ENCODE measurements at places on chromosomes 3 and 15.

DNA sequence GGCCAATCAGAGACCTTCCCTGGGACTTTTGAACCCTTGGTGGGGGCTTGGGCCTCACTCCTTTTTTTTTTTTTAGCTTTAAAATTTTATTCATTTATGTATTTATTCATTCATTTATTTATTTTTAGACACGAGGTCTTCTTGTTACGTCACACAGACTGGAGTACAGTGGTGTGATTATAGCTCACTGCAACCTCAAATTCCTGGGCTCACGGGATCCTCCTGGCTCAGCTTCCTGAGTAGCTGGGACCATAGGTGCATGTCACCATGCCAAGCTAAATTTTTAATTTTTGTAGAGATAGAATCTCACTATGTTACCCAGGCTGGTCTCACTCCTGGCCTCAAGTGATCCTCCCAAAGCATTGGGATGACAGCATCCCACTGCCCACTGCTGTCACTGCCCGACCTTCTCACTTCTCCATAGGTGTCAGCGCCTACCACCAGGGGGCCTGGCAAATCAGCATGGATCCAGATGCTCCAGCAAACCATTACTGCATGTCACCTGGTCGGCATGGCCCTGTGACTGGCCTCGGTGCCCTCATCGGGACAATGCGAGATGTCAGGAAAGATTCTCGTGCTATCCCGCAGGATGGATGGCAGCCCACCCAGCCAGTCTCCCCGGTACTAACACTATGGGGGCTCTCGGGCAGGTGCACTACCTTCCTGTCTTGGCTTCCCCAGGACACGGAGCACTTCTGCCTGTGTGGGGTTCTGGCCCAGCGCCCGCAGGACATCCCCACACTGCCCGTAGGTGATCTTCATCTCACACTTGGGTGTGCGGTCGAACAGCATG, 3.0 kb downstream of the MYL3 start:
- no peak for DNase-seq

DNA sequence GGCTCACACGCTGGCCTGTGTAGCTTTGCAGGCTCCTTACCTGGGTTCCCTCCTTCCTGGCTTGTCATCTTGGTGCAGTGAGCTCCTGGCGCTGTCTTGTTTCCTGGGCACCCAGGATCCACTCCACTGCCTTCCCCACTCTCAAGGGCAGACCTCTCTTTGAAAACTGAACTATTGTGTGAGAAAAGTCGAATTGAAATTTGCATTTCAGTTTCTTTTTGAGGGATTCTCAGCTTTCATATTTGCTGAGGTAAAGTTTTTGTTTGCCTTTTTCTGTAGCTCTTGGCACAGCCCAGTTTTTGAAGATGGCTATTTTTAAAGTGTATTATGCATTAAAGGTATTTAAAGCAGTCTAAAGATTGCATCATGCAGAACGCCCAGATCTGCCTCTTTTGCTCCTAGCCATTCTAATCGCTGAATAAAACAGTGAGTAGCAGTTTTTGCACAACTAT, 70.1 kb downstream of the CCK start:
- DNase-seq: no peak

GRCh38 chr3:196024968-196025367, 56.9 kb downstream of the TFRC start:
- no peak for DNase-seq

GRCh38 chr3:98759629-98760028, 3.5 kb upstream of the ST3GAL6 start:
- DNase-seq: no peak

DNA sequence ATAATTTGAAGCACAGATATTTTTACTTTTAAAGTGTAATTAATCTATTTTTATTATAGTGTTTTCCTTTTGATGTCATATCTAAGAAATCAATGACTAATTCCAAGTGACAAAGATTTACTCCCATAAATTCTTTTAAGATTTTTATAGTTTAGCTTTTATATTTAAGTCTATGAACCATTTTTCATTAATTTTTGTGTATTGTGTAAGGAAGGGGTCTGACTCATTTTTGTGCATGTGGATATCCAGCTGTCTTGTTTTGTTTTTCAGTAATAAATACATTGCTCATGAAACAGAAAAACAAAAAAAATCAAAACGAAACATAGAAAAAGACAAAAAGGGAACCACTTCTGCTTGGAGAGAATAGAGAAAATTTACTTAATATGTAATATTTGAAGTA, 145.1 kb downstream of the EPHA6 start:
- DNase-seq: no peak

GRCh38 chr15:49492830-49493229, 69.8 kb downstream of the FGF7 start:
- no peak for DNase-seq

GRCh38 chr15:63938486-63939061, 104.8 kb upstream of the HERC1 start:
- DNase-seq: peak; percentile 29

DNA sequence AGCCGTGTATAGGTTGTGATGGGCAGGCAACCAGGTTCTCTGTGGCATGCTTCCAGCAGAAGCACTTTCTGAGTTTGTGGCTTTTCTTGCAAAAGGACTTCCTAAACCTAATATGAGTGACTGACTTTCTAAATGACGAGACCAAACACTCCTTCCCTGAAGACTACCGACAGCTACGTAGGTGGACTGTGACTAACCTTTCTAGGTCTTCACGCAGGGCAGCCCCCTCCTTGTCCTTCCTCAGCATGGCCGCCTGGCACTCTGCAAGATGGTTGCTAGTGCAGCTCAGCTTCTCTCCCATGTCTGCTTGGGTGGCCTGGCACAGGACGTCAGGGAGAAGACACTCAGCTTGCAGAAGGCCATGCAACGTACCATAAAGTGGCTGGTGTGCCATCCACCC, 20.9 kb downstream of the CXCR6 start:
- peak; percentile 61 for DNase-seq

- no peak for DNase-seq
Measured at GRCh38 chr3:64686446-64686908, 1.3 kb downstream of the ADAMTS9 start.
